ENCODE measurements at places on chromosomes 5 and 9. TPM values are rescaled to one million over a fixed set of nuclear protein-coding genes. Genes with fewer than 3 reads are reported as not detected.

GRCh38 chr9:134204041-134204440, 39.7 kb upstream of the RNU6ATAC start:
- DNase-seq, result no peak

GRCh38 chr5:171102877-171103610, 206.0 kb upstream of the TLX3 start:
- DNase-seq, result no peak

DNA sequence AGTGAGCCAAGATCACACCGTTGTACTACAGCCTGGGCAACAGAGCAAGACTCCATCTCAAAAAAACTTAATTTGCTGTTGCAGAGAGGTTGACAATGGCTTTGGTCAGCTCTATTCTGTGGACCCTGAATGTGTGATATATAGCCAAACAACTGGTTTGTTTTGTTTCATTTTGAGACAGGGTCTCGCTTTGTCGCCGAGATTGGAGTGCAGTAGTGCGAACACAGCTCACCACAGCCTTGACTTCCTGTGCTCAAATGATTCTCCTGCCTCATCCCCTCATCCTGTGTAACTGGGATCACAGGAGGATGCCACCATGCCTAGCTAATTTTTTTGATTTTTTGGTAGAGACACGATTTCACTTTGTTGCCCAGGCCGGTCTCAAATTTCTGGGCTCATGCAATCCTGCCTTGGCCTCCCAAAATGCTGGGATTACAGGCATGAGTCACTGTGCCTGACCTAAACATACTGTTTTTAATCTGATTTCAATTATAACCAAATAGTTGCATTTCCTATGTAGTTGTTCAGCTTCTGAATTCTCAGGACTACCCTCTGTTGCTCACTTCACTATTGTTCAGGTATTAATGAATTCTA, 9.8 kb downstream of the RNF183 start:
- no peak for DNase-seq

DNA sequence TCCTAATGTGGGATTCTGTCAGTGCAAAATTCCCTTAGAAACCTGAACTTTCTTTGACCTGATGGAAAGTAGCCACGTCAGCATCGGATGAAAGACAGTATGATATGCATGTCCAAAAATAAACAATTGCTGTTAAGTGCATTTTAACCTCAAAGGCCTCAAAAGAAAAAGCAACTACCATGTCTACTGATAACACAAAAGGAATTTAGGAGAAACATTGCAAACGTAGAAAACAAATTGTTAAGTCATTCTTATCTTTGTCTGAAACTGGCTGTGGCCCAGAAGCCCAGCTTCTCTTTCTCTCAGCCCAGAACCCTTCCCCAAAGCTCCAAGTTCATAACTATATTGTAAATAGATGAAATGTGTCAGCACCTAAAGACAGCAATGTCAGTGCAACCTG, 11.1 kb upstream of the LHFPL2 start:
- DNase-seq, result no peak

- DNase-seq, result no peak
Measured at GRCh38 chr9:136370037-136370436, 3.4 kb downstream of the CARD9 start.

- DNase-seq, result no peak
Measured at GRCh38 chr5:77778881-77779438, 2.8 kb upstream of the TBCA start.

GRCh38 chr5:176723440-176723839, 76.2 kb downstream of the TSPAN17 start:
- DNase-seq, result no peak

DNA sequence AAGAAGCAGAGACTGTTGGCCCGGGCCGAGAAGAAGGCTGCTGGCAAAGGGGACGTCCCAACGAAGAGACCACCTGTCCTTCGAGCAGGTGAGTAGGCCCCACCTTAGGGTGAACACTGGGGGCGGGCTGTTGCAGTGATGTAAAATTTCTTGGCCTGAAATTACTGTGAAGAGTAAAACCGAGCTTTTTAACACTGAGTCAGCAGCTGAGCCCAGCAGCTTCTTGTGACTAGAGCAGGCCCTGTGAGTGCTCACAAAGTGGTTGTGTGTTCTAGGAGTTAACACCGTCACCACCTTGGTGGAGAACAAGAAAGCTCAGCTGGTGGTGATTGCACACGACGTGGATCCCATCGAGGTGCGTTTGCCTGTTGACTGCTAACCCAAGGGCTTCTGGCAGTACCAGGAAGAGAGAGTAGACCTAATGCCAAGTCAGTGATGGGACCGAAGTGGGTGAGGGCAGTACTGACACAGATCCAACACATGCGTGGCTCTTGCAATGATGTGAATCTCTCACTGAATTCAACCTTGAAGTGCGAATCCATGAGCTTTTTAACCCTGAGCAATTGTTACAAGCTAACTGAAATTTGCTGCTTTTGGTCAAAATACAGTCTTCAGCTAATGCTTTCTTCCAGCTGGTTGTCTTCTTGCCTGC, 2.1 kb downstream of the RPL7A start:
- no peak for DNase-seq

Gene FOXD4L4
- total RNA-seq, result 0.20 TPM

Gene PCDHGB4
- total RNA-seq, result 40.8 TPM

- no peak for DNase-seq
Measured at GRCh38 chr9:98778251-98778650, 18.1 kb downstream of the ANKS6 start.

DNA sequence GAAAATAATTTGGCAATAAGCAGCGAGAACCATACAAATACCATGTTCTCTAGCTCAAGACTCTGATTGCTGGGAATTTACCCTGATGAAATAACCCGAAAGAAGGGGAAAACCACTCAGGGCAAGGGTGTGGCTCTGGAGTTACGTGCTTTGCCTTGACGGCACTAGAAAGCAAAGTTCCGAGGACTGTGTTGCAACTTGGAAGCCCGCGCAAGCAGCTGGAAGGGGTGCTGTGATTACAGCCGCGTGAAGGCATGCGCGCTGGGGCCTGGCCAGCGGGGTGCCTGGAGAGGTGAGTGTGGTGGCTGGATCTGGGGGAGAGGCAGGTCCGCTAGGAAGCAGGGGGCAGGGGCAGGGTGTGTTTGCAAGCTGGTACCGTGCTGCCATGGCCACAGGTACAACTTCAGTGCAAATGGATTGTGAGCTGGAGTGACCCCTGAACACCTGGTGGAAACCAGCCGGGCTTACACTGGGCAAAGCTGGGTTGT, 52.6 kb upstream of the CNOT6 start:
- DNase-seq, result no peak

Gene PCDHB2
- total RNA-seq, result 103 TPM
